ENCODE measurements at places on chromosomes 1 and 21.

GRCh38 chr1:232648316-232648715, 18.4 kb upstream of the SIPA1L2 start:
- no peak for DNase-seq

- DNase-seq: no peak
These were observed 480 bp upstream of the MIS18A start for GRCh38 chr21:32279377-32279680.

- no peak for DNase-seq
These were observed 21.0 kb downstream of the GNG12 start for GRCh38 chr1:67812226-67812625.

DNA sequence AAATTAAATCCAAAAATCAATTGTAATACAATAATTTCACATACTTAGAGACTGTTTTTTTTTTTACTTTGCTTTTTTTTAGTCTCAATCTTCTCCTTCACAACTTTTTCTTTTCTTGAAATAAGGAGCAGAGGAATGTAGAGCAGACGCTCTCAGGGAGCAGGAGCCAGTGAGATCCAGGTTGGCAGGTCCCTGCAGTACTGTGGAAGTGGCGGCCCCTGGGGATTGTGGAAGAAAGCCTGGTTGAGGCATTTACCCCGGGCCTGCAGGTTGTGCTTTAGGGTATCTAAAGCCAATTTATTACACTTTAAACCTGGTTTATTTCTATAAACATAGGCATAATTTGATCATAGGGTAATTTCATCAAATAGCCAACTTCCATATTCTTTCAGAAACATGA, 748 bp upstream of the OR2AJ1 start:
- no peak for DNase-seq

GRCh38 chr1:43526002-43526401, 4.7 kb upstream of the PTPRF start:
- DNase-seq: no peak

DNA sequence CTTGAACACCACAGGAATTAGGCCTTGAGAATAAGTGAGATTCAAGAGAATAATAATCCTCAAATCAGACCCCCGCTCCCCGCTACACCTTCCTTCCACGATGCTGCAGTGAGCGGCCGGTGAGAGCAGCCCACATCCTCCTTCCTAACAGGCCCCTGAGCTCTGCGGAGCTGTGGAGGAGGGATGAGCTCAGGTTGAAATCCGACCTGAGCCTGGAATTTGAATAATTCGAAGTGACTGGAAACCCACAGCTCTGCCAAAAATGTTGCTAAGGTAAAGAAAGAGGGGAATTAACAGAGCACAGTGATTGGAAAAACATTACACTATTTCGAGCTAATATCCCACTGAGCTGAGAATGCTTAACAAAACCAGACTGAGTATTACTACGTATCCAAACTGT, 90.0 kb downstream of the URB2 start:
- no peak for DNase-seq

DNA sequence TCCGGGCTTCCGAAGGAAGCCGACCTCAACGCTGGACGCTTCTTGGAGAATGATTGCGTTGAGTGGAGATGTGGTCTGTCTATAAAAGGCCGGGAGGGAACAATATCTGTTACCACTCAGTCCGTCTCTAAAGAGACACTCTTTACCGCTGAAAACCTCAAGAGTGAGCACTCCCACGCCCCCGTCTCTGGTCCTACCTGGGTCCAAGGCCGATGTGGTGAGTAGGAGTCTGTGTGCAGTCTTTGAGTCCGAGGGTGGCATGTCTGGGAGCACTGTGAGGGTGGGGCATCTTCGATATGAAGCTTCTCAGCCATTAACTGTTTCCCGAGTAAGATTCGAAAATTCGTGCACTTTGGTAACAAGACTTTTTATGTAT, 576 bp downstream of the ZFP69 start:
- no peak for DNase-seq

DNA sequence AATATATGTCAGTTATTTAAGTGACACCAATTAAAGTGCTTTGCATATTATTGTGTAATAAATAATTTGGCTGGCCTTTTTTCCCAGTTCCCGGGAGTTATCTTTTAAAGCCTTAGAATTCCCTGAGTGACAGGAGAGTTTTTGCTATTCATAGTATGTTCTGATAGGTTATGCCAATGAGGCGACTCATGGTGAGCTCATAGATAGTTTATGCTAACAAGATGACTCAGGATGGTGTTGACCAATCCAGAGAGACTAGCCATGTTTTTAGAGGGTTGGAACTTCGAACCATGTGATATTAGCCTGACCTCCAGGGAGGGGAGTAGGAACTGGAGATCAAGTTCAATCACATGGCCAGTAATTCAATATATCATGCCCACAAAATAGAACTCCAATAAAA, 310.8 kb downstream of the USP25 start:
- DNase-seq: no peak

DNA sequence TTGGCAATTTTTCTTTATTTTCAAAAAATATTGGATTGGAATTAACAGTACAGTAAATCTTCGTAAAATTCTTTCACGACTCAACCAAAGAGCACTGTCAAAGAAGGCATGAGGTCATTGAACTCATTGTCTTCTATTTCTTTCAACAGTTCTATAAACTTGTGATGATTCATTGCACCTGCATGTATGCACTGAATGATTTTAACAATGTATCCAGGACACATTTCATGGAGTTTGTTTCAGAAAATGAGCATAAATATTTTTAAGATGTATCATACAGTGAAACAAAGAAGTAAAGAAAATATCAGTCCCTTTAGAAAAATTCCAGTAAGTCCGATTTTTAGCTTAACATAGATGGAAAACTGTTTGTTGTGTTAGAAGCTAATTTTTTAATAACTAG, 33.6 kb upstream of the CD34 start:
- DNase-seq: no peak

- no peak for DNase-seq
These were observed 7.6 kb downstream of the NSL1 start for GRCh38 chr1:212783976-212784375.

DNA sequence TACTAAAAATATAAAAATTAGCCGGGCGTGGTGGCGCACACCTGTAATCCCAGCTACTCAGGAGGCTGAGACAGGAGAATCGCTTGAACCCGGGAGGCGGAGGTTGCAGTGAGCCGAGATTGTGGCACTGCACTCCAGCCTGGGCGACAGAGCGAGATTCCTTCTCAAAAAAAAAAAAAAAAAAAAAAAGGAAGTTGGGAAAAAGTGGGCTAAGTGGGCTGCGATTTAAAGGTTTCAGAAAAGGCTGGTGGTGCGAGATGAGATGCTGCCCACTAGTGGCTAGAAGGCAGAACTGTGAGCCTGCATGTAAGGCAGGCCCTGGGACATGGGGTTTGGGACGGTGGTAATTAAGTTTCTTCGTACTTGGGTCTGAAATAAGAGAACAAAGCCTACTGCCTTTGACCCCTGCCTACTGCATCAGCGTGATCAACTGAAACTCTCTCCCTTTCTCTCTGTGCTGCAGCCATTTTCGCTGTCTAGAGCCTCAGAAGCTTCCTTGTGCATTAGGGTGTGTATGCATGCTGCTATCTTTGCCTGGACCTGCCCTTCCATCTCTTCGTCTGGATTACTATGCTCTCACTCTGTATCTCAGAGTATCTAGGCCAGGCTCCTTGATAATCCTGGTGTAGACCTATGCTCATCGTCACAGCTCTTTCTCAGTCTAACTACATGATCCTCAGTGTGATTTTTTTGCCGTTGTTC, 12.4 kb downstream of the FMOD start:
- DNase-seq: peak; percentile 68

DNA sequence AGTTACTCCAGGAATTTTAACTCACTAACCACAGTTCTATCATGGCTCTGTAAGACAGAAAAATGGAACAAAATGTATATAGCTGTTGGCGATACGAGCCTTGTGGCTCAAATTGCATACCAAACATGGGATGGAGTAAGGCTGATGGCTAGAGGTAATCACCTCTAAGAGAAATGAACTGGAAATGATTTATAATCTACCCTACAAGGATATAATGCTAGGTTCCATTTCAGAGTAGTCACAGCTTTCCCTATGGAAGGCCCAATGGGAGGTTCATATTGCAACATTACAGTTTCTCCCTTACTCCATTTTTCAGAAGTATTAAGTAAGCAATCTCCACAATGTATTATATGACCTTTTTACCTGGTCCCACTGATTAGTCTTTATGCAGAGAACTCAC, 61.6 kb downstream of the EDEM3 start:
- no peak for DNase-seq

DNA sequence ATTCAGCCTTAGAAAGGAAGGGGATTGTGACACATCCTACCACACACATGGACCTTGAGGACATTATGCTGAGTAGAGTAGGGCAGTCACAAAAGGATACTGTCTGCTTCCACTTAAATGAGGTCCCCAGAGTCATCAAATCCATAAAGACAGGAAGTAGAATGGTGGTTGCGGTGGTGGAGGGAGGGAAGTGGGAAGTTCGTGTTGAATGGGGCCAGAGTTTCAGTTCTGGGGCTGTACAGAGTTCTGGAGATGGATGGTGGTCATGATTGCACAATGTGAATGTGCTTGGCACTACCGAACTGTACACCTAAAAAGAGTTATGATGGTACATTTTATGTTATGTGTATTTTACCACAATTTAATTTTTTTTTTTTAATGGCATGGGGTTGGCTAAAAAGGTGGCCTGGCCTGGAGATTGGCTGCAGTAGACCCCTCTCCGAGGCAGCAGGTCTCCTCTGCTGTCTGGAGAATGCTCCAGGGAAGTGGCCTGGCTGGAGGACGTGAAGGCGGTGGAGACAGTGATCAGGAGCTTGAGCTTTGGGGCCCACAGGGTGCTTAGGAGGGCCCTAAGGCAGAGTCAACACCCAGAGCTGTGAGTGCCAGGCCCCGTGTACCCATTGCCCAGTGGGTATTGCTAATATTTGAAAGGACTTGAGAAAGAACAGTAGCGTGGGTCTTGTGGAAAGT, 30.4 kb downstream of the IFNGR2 start:
- DNase-seq: no peak

- no peak for DNase-seq
These were observed 1.4 kb upstream of the EVI5 start for GRCh38 chr1:92786111-92786901.

DNA sequence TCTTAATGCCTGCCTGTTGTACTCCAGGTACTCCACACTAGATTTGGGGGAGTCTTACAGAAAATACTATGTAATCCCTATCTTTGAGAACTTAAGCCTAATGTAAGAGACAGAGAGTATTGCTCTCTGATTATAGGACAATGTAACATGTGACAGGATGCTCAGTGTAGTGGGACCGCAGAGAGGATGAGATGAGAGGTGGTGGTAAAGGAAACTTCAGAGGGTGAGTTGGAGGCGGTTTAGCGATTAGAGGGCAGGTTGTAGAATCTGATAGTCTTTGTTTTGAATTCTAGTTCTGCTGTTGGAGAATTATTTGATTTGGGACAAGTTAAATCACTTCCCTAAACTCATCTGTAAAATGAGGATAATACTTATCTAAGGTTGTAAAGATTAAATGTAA, 5.4 kb downstream of the SOAT1 start:
- DNase-seq: no peak

DNA sequence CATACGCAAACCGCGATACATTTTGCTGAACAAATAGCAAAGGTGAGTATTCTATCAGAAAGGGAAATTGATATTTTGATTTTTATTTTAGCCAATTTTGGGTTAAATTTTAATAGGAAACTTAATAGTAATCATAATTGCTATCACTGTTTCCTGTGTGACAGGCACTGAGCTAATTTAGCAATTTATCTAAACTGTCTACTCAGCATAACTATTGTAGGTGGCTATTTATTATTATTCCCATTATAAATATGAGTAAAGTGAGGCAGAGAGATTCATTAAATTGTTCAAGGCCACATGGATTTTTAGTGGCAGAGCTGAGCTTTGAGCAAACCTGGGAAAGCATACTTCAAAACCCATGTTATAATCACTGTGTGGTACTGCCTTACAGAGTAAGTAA, 21.1 kb downstream of the RTCA start:
- no peak for DNase-seq

DNA sequence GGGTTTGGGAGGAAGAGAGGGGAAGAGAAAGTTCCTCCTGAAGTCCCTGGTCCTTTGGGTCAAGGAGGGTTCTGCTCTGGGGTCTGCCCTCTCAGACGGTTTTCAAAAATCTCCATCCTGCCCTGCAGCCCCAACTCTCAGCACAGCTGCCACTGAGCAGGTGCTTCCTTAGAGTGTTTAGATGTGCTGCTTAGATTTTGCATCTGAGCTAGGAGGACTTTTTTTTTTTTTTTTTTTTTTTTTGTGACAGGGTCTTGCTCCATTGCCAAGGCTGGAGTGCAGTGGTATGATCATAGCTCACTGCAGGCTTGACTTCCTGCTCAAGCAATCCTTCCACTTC, 324.9 kb upstream of the POU3F1 start:
- no peak for DNase-seq

DNA sequence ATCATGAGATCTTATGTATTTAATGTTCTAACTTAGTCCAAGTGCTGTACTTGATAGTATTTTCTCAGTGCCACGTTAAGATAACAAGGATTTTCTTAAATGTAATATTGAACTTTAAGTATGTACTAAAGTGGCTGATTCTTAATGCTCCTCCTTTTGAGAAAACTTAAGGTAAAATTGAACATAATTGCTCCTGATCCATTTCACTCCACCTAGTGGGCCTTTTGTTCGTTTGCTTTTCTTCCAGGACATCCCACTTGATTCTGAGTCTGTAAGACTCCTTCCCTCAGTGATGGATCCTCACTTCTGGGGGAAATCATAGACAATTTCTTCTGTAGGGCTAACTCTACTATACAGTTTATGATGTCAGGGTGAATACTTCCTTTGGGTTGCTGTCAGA, 173.1 kb downstream of the LMO4 start:
- DNase-seq: no peak

- DNase-seq: no peak
These were observed 269.7 kb upstream of the CSF3R start for GRCh38 chr1:36752431-36752830.

DNA sequence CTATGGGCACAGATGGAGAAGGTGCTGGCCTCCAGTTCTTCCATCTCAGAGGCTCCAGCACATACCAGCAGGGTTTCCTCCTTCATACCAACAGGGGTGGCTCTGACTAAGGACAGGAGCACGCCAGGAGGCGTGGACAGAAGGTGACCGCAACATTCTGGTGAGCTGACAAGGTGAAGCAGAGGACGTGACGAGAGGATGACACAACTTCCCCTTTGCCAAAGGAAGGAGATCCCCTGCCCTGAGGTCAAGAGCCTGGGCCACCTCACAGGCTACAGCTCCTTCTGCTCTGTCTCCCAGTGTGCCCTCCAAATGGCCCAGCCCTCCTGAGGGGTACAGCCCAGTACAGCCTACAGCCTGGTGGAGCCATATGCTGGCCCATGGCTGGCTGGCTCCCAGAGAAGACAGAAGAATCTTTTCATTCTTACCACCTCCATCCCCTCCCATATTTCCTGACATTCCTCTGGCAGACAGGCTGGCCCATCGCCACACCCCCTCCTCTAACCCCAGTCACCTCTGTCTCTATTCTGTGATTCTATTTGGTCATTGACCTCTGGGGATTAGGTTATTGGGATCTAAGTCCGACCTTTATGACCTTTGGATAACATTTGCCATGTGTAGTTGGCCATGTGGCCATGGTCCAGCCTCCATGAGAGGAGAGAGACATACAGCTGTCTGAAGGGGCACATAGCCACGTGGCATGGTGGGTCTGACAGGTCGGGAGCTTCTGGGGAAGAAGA, 5.1 kb upstream of the LAMB3 start:
- DNase-seq: no peak

- DNase-seq: no peak
These were observed 182.4 kb downstream of the BACH1 start for GRCh38 chr21:29481081-29481480.

Data from substantia nigra (tissue), 51 donors.